ENCODE measurements at places on chromosomes 3 and 15. TPM values are rescaled to one million over a fixed set of nuclear protein-coding genes. Genes with fewer than 3 reads are reported as not detected.

The CHRD gene
- total RNA-seq = 23.9 TPM

The FILIP1L gene
- 111 TPM for total RNA-seq

The SLC6A20 gene
- 0.50 TPM for total RNA-seq

The NEK10 gene
- 15.5 TPM for total RNA-seq

The CPLX3 gene
- not detected for total RNA-seq

The NEDD4 gene
- 26.6 TPM for total RNA-seq

The KLHL40 gene
- not detected for total RNA-seq

The NUDT16 gene
- 8.7 TPM for total RNA-seq

The RPS17 gene
- 1,315 TPM for total RNA-seq

The ZFAND6 gene
- total RNA-seq = 290 TPM

The COL8A1 gene
- 241 TPM for total RNA-seq

The SKOR1 gene
- 0.10 TPM for total RNA-seq

The EXD1 gene
- total RNA-seq = not detected

The CLRN1 gene
- not detected for total RNA-seq

The ACAN gene
- total RNA-seq = under 0.01 TPM

The LYZL4 gene
- total RNA-seq = not detected

The MYO9A gene
- total RNA-seq = 31.8 TPM

The CCDC66 gene
- 28.2 TPM for total RNA-seq

The ALDH1A2 gene
- total RNA-seq = 26.8 TPM

The SLC27A2 gene
- total RNA-seq = 2.8 TPM

The MKRN3 gene
- total RNA-seq = not detected

The PRRT3 gene
- 3.0 TPM for total RNA-seq

The NMNAT3 gene
- 2.4 TPM for total RNA-seq

The COL6A5 gene
- total RNA-seq = under 0.01 TPM

The IL20RB gene
- total RNA-seq = 0.35 TPM

The SATB1 gene
- total RNA-seq = 7.8 TPM

The SNTN gene
- total RNA-seq = not detected

The EPHA6 gene
- total RNA-seq = not detected
